ENCODE measurements at places on chromosomes 16 and 17.

GRCh38 chr16:13923703-13924298 is 3.8 kb downstream of the ERCC4 start:
- DNase-seq: peak; percentile 63

DNA sequence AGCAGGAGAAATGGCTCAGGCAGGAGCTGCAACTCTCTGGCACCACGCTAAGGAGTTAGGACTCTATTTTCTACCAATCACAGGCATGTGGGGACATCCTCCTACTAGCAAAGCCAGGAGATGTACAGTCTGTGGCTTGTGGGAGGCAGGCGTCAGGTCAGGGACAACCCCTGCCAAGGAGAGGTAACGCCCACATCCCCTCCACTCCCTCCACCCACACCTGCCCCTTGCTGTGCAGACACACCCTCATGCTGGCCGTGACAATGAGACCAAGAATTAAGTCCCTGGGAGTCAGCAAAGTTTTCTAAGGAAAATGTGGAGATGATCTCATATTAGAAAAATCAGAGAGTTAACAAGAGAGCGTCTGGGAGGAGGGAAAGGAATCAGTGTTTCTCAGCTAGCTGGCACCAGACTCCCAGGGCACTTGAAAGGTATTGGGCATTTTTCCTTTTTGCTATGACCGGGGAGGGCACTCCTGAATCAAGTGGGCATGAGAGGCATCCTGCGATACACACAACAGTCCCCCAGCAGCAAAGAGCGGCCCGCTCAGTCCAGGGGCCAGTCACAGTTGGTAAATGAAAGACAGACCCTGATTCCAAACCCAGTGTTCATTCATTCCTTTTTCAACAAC is 87.3 kb upstream of the RPL38 start:
- peak; percentile 79 for DNase-seq

- no peak for DNase-seq
These were observed 81.3 kb downstream of the RPGRIP1L start for GRCh38 chr16:53622315-53622714.

DNA sequence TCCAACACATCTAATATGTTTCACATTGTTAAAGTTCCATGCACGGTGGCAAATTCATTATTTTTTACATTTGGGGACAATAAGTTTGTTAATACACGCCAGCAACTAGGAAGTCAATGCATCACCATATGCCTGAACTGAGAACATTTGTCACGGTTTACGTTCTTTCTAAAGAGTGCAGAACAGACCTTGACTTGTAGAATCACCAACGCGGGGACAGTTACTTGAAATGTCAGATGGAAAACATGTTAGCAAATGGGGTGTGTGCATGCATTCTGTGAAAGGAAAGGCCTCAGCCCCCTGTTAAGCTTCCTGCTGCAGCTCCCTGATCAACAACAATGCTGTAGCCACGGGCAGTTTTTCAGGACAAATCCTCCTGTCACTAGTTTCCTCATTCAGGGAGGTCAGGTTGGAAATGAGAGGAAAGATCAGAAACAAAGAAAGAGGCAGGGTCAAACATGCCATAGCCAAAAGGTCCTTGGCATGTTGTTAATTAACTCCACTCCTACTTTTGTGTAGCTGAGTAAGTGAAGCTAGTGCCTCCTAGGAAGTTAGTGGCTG is 18.4 kb downstream of the SMIM36 start:
- DNase-seq: peak; percentile 26

GRCh38 chr17:53270936-53271335 is 551.8 kb upstream of the KIF2B start:
- DNase-seq: no peak

GRCh38 chr17:2282297-2282873 is 21.2 kb downstream of the SMG6 start:
- peak; percentile 63 for DNase-seq

GRCh38 chr17:29089601-29090044 is 46.7 kb downstream of the PIPOX start:
- DNase-seq: no peak

GRCh38 chr17:74566132-74566753 is 1.1 kb downstream of the CD300H start:
- DNase-seq: peak; percentile 32

All from kidney tubule cell (primary cell).